ENCODE measurements at places on chromosomes 5 and 9.
A peak's percentile ranks its signal among the peaks of the same experiment; 100 is the strongest.

GRCh38 chr9:128034821-128035652 lies 32.1 kb downstream of the NAIF1 start:
- DNase-seq: peak; percentile 57

DNA sequence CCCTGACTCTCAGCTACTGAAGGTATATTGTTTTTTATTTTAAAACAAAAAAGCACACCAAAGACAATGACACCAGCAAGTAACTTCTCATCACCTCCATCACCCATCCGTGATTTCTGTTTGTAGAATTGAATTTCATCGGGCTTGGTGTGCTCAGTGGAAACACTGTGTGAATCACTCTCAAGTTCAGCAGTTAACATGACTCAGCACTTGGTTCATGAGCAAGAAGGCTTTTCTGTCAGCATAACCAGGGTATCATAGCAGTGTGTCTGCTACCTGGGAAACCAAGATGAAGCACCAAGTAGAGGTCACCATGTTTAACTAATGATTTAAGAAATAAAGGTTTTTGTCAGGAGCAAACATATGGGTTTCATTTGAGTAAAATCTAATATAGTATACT lies 123.7 kb downstream of the INSYN2B start:
- no peak for DNase-seq

DNA sequence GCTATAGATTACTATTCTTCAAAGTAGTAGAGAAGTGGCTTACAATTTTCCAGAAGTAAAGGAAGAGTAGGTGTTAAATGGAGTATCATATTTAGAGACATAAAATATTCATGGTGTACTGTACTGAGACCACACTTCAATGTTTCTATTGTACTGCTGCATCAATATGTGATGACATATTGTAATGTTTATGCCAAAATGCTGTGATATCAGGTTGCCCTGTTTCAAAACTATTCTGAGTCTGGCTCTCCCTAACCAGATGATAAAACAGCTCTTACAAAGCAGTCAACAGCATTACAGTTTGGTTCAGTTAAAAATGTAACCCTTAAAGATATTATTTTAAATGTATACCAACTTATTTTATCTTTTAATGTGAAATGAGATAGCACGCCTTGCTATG lies 30.8 kb upstream of the ACOT12 start:
- DNase-seq: no peak

DNA sequence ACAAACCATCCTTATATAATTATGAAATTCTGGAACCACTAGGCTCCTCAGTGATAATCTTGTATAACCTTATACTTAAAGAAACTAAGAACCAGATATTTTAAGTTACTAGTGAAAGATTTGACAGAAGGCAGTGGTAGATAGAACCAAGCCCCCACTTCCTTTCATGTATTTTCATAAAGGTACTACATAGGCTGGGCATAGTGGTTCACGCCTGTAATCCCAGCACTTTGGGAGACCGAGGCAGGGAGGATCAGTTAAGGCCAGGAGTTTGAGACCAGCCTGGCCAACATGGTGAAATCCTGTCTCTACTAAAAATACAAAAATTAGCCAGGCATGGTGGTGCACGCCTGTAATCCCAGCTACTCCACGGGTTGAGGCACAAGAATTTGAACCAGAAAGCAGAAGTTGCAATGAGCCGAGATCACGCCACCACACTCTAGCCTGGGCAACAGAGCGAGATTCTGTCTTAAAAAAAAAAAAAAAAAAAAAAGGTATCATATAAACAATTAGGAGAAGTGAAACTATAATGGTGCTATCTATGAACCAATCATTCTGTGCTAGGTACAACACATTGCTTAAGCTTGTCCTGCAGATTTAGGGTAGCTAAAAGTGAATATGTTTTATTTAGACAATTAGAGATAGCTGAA lies 27.9 kb upstream of the DTWD2 start:
- no peak for DNase-seq

DNA sequence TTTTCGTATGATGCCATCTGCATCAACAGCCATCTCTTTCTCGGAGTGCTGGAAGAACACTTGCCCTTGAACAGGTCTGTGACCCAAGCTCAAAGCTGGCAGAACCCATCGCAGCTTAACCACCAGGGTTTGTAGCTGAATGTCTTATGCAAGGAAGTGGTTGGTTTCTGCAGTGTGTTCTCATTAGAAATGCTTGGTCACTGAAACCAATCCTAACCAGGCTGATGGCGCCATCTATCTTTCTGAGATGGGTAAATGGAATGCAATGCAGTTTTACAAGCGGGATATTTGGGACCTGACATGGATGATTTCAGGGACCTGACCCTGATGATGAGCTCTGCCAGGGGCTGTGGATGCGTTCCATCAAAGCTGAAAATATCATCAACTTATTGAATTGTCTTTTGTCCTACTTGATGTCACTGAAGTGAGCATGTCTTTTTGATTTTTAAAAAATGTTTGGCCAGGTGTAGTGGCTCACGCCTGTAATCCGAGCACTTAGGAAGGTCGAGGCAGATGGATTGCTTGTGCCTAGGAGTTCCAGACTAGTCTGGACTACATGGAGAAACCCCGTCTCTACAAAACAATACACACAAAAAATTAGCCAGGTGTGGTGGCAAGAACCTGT lies 28.7 kb downstream of the DMRT3 start:
- DNase-seq: no peak

GRCh38 chr9:94778013-94778412 lies 51.5 kb downstream of the AOPEP start:
- DNase-seq: no peak

DNA sequence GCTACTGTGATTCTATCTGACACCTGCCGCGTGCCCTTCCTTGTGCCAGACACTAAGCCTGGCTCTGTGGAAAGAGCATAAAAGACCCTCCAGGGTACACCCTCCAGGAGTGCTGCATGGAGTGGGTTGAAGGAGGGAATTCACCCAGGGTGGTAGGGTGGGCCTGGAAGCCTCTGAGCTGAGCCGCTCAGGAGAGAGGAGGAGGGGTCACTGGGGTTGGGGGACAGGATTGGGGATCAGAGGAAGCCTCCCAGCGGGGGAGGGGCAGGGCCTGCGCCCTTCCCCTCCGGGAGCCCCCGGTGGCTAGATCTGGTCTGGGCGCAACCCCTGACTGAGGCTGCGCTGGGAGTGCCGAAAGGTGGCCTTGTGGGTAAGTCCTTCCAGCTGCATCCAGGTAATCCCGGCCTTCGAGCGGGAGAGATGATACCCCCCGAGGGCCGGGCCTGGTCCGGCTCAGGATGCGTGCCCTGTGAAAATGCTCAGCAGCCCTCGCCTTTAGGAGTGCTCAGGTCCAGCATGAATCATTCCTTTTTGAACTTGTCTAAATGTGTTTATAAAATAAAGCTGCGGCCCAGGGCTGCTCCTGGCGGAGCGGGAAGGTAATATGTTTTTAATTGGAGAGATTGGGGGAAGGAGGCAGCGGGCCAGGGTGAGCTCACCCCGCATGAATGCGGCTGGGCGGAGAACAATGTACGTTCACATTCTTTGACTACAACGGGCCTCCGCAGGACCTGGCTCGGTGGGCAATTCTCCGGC lies 118.1 kb upstream of the SMIM23 start:
- DNase-seq: no peak

DNA sequence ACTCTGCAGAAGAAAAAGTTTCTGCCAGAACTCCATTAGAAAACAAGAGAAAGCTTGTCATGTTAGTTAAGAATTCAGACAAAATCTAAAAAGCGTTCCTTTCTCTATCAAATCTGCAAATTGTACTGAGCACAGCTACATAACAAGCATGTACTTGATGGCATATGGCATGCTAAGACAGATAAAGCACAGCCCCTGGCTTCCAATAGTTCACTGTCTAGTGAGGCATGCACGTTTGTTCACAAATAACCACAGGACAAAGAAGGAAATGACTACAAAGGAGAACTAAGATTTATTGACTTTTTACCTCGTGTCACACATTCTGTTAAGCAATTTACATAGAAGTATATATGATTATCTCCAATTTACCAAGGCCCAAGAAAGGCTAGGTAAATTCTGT lies 518.2 kb upstream of the TLE4 start:
- no peak for DNase-seq

DNA sequence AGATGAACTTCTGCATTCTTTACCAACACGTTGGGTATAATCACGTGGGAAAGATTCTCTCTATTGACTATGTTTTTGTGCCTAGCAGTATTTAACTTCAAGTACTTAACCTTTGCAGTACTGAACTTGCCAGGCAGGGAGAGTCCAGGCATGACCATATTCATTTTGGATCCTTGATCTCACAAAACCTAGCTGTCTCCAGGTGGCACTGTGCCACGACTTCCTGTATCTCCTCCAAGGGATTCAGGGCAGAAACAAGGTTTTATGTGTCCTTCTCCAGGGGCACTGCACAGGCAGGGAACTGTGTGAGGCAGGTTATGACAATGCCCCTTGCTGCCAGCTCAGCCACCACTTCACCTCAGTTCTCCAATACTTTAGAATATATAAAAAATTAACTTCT lies 11.7 kb upstream of the IFNA5 start:
- DNase-seq: no peak

- DNase-seq: no peak
Observed at GRCh38 chr5:159877894-159878448, 38.3 kb upstream of the ADRA1B start.

DNA sequence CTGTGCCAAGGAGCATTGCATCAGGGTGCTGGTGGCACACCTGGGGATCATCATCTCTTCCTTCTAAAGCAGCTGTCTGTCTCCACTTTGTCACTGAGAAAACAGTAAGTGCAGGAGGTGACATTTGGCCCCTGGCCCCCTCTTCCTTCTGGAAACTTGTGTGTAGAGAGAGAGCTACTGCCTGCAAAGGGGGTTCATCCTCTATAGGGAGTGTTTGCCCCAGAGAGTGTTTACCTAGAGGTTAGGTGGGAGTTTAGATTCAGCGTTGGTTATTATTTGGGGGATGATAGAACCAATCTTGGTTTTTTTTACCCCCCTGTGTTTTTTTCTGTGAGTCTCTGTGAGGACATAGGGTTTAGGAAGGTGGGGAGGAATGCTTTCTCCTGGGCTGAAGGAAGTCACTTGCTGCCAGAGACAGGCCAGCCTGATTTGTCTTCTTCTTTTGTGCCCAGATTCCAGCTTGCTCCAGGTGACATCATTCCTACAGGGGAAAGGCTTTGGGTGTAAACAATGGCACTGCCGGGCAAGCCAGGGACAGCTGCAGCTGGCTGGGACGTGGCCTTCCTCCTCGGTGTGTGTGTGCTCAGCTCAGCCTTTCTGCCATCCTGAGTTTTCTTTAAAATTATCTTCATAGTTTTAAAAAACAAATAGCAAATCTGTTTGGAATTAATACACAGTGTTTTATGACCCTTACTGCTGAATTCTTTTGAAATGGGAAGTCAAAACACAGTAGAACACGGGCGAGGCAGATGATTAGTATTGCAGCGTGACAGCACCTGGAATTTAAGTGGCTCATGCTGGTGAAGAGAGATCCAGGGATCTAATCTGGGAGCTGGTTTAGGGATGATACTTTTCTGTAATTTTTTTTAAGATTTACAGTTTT lies 24.5 kb downstream of the PRRC2B start:
- DNase-seq: no peak

DNA sequence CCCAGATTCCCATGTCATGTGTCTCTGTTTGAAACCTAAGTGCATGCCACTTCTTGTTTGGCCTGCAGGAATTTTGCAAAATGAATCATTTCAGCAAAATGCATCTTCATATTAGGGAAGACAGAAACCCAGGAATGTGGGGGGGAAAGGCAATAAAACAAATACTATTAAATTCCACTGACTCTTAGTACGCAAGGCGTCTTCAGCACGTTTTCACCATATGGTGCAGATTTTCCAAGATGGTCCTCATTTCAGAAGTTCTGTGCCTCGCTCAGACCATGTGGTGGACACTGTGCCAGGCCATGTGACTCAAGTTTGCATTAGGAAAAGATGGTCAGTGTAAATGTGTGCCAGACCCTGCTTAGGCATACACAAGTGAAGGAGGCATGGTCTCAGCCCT lies 184.0 kb downstream of the ACTL7B start:
- no peak for DNase-seq

- no peak for DNase-seq
Observed at GRCh38 chr5:142032747-142033631, 20.2 kb upstream of the GNPDA1 start.

DNA sequence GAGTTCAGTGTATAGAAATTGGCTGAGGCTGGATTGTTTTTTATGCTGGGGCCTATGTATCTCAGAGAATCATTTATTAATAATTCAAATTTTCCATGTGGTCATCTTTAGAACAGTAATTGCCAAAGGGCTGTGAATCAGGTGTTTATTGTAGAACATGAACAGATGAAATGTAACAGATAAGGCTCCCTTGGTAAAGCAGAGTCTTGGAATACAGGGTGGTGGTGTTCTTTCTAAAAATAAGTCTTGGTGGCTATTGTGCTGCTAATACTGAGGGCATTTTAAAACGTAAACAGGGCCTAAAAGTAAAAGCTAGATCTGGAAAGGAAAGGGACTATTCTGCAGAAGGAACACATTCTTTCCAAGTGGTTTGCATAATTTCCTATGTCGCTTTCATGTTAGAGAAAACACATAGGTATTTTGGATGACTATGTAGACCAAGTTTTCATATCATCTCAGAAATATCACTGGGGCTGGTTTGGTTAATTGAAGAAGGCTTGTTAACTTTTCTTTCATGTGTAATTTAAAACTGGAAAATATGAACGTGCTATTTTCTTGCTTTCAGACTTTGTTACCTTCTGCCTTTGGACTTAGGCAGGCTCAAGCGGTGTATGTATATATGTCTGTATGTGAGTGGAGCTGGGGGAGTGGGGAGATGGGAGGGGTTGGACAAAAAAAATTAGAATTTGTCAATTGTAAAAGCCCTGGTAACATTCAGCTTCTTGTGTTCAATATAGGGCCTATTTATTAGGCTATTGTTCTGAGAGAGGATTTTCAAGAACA lies 119.9 kb upstream of the ANKRD55 start:
- no peak for DNase-seq

DNA sequence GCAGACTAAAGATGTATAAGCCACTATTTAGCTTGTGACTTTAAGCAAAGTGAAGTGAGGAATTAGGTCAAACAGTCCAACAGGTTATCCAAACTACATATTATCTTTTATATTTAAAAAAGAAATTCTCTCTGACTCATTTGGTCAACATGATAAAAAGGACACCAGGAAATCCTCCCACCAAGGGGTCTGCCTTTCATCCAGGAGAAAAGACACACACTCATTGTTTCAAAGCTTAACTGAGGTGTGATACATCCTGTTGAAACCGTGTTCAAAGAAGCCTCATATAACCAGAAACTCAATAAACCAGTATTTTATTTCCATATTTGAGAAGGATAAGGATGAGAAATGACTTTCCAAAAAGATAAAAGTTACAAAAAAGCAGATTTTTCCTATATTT lies 417.1 kb downstream of the HCN1 start:
- DNase-seq: no peak

DNA sequence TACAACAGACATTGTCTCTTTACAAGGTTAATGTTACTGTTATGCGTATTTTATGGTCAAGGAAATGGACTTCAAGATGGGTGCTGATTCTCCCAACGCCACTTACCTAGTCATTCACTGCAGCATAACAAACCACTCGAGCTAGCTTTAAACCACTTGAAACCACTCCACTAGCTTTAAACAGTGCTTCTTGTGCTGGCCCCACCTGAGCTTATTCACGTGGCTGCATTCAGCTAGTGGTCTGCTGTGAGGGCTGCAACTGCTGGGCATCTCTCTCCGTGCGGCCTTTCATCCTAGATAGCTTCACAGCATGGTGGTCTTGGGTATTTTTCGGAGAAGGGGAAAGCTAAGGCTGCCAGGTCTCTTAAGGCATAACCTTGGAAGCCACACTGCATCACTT lies 3.5 kb upstream of the HRH2 start:
- DNase-seq: no peak

- DNase-seq: no peak
Observed at GRCh38 chr5:174448662-174449061, 275.7 kb upstream of the MSX2 start.

GRCh38 chr5:56983593-56984361 lies 31.9 kb upstream of the MIER3 start:
- DNase-seq: no peak
